ENCODE measurements at places on chromosomes 3 and 15.

DNA sequence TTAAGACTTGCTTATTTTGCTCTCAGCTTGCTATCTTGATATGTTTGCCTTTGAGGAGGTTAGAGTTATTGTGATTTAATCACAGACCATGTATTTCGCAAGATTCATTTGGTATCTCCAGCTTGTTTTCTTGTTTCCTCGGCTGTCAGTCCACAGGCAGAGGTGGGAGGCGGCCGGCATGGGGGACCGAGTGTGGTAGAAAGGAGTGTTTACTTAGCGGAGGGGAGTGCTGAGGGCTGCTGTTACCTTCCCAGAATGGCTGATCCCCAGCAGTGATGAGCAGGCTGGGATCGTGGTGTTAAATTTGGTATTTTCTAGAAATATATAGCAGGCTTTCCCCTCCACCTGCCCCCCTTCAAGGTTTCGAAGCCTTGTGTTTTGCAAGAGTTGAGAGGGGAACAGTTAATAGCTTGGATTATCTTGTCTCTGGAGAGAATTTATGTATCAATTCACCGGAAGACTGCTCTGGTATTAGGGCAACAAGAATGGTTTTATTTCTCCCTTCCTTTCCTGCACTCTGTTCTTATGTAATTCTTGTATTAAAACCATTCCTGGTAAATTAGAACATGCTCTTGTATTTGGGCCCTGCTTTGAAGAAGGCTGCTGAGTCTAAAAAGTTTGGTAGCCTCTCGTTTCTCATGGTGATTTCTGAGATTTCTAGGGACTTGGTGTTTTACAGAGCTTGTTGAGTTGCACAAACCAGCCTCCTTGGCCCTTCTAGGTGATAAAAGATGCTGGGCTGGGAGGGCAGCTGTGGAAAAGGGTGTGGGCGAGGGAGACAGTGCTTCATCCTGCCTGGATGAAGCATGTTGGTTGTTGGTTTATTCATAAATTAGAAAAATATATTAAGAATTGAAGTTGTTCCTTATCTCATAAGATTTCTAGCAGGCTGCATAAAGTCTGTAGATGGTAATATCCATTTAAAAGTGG lies 151.4 kb downstream of the IGF1R start:
- DNase-seq, result no peak

- no peak for DNase-seq
Observed at GRCh38 chr3:127002195-127003174, 19.6 kb downstream of the PLXNA1 start.

- DNase-seq, result no peak
Observed at GRCh38 chr3:82973791-82974190, 1212.3 kb upstream of the GBE1 start.

DNA sequence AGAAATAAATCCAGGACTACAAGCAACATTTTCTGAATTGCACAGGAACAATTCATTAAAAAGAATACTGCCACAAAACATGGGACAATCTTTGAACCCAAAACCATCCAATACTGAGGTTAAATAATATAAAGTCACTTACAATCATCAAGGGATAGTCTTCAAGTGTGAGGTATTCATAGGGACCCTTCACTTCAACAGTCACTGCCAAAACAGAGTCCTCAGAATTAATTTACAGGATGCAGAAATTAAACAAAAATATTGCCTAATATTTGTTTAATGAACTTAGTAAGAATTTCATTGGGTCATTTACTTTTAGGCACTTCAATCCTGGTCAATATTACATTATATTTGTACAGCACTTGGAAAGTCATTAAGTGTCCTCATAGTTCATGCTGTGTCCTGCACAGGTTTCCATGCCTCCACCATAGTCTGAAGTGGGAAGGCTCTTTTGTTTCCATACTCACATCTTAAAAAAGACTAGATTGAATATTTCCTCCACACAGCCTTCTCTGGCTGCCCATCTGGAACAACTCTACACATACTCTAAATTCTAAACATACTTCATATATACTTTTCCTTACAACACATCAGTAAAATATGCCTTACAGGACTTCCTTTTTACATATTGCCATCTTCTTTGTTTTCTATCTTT lies 31.6 kb upstream of the VPS39 start:
- no peak for DNase-seq

- DNase-seq, result no peak
Observed at GRCh38 chr3:193564012-193564411, 9.3 kb upstream of the ATP13A4 start.

- DNase-seq, result no peak
Observed at GRCh38 chr3:176286476-176287085, 910.7 kb downstream of the TBL1XR1 start.

GRCh38 chr3:32420126-32421038 lies 28.7 kb downstream of the CMTM7 start:
- no peak for DNase-seq

DNA sequence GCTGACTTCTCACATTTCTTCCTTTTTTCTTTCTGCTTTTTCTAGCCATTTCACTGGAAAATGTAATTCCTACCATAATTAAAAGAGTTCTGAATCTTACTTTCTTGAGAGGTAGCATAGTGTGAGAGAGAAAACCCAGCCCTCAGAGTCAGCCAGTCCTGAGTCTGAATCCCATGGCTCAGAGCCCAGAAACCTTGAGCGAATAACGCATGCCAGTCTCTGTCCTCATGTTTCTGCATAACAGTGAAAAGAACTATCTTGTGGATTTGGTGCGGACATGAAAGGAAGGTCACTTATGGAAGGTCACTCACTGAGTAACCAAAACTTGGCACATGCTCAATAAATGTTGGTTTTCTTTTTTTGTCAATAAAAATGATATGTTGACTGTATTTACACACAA lies 29.3 kb upstream of the SLCO3A1 start:
- no peak for DNase-seq

DNA sequence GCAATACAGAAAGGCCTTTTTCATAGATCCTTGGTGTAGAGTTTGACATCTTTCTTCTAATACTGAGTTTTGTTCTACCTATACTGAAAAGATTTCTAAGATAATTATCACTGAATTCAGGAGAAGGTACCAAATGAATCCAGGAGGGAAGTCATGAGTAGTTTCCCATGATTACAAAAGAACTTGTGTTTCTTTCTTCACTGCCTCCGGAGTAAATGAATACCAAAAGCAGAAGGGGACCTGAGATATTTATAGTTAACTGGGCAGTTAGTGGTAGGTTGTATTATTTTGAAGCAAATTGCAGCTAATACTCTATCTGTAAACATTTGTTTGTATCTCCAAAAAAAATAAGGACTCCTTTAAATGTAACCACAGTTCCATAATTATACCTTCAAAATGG lies 175.4 kb downstream of the SUCNR1 start:
- DNase-seq, result no peak

DNA sequence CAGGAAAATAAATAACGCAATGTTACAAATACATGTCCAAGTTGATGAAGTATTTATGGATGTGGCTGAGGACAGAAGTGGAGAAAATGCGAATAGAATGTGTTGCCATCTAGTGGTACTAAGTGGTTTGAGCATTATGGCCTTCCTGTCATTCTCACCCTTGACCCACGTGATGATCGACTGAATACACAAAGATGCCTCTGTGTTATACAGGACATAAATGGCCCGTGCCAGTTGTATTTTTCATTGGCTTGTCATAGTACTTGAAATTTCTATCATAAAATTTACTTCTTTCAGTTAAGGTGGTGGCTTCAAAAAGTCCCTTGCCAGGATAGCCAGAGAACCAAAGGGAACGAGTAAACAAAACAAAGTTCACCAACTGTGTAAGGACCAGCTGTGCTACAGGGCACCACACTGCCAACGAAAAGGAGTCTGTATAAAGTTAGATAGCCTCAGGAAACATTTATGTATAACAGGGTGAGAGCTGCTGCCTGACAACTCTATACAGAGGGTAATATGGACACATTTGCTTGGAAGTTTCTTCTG lies 103.7 kb downstream of the MYH15 start:
- DNase-seq, result no peak

DNA sequence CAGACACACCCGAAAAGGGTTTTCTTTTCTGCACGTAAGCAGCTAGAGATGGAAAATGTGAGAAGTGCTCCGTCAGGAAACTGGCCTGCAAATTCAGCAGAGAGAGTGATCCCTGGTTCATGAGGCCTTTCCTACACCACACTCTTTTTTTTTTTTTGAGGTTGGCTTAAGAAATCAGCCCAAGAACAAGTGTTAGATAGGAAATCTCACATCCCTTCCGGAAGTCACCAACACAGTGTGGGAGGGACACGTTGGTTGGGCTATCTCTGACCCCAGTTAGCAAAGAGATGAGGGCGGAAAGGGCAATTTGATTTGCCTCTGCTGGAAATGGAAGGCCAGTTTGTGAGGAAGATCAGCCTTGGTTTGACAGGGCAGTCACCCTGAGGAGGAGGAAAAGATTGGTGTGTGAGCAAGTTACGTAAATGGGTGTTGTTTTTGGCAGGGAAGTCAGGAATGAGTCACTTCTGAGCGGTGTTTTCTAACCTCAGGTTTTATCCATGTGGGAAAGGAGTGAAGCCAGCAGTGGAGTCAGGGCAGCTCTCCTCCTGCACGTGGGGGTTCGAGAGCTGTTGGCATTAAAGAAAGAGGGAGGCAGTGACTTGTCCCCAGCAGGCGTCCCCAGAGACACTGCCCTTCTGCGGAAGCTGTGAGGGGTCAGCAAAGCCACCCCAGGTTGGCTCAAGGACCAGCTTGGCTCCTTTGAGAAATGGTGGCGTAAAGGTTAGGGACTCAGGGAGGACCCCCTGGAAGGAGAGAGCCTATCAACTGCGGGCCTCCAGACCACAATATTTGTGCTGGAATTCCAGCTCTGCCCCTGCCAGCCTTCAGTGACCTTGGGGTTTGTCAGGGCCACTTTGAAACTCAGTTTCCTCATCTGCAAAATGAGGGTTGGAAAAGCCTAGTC lies 237.6 kb upstream of the BHLHE40 start:
- DNase-seq, result no peak

GRCh38 chr3:194092881-194093301 lies 43.1 kb upstream of the HES1 start:
- DNase-seq, result no peak

GRCh38 chr3:100169201-100169920 lies 55.1 kb upstream of the FILIP1L start:
- no peak for DNase-seq

GRCh38 chr15:73196113-73196512 lies 143.8 kb downstream of the NEO1 start:
- no peak for DNase-seq

GRCh38 chr15:45347033-45347432 lies 31.3 kb downstream of the GATM start:
- DNase-seq, result no peak

- no peak for DNase-seq
Observed at GRCh38 chr3:154324919-154325318, 632 bp upstream of the DHX36 start.

- DNase-seq, result no peak
Observed at GRCh38 chr15:80777137-80777536, 2.0 kb upstream of the CEMIP start.

GRCh38 chr15:41285285-41285684 lies 47.1 kb downstream of the OIP5 start:
- DNase-seq, result no peak

DNA sequence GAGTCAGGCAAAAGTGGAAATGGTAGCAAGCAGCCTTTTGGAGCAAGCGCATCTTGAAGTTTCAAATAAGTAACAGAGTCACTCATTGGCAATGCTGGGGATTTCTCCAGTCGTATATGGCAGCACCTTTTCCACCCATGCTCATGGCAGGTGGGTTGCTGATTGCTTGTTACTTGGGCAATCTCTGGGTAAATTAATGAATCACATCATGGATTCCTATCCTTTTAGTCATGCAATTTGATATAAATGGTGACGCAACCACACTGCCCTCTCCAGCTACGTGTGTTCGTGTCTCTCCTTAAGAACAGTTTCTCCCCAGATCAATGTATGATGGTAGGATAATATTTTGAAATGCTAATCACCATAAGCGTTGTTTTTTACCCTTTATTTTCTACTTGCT lies 339.9 kb upstream of the KCNH8 start:
- no peak for DNase-seq

- DNase-seq, result no peak
Observed at GRCh38 chr15:80920271-80920699, 69.3 kb downstream of the MESD start.

GRCh38 chr3:10475983-10476382 lies 29.4 kb downstream of the ATP2B2 start:
- no peak for DNase-seq

GRCh38 chr3:57086201-57086600 lies 25.7 kb downstream of the SPATA12 start:
- DNase-seq, result no peak

- DNase-seq, result no peak
Observed at GRCh38 chr3:151276687-151277042, 1.7 kb downstream of the P2RY14 start.

GRCh38 chr3:112746675-112747280 lies 99.9 kb downstream of the CD200R1L start:
- DNase-seq, result no peak

DNA sequence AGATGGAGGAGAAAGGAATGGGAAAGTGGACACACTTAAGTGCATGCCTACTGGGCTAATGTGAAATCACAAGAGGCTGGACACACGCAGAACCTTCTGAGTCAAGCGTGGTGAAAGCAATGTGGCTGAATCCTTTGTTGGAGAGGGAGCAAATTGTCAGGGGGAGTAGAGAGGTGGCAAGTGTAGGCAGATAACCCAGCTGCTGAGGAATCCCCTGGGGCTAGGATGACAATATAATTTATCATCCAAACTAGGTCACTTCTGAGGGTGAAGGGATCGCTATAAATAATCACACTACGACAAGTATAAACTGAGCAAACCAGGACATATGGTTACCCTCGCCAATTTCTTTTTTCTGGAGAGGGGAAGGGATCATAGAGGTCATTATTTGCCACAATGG lies 28.7 kb downstream of the TAMM41 start:
- no peak for DNase-seq

- no peak for DNase-seq
Observed at GRCh38 chr3:135099734-135100355, 304.8 kb downstream of the EPHB1 start.

- no peak for DNase-seq
Observed at GRCh38 chr3:173351886-173352285, 45.7 kb upstream of the NLGN1 start.

DNA sequence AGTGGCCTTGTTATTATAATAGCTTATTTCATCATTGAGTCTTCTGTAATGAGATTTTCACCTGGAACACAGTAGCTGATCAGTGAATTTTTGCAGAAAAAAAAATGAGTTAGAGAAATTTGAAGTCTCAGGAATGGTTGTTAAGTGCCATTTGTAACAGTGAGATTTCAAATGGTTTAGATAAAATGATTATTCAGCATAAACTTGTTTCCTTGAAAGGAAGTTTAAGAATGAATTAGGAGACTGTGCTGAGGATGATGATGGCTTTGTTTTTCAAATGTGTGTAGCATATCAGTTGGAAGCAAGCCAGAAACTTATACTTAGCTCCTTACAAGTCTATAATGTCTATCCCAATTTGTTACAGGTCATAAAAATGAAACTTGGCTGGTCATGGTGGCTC lies 225.1 kb downstream of the LRRC3B start:
- DNase-seq, result no peak

All from activated T-cell treated with anti-CD3 and anti-CD28 coated beads for 4 hours (primary cell).